ENCODE measurements at places on chromosomes 11 and 22.

- no peak for DNase-seq
Observed at GRCh38 chr11:57303280-57303989, 21.3 kb downstream of the TNKS1BP1 start.

DNA sequence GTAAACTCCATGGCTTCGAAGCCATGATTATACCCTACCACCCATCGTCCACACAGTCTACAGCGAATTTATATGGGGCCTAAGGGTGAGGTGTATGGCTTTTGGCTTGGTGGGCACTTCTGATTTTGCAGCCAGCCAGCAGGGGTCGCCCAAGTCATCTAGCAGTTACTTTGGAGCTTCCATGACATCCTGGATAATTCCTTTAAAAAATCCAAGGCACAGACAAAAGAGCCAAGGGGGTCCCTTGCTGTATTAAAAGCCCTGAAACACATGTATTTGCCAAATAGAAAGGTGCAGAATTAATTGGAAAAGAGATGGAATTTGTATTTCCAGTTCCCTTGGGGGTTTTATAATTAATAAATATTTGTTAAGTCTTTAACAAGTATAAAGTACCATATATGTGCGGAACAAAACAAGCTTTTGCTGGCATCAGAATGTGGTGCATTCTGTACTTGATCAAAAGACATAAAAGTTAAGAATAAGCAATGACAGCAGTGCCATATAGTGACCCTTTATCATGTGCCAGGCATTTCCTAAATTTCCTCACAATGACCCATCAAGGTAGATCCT is 132.8 kb upstream of the PITPNB start:
- DNase-seq = peak; percentile 65

DNA sequence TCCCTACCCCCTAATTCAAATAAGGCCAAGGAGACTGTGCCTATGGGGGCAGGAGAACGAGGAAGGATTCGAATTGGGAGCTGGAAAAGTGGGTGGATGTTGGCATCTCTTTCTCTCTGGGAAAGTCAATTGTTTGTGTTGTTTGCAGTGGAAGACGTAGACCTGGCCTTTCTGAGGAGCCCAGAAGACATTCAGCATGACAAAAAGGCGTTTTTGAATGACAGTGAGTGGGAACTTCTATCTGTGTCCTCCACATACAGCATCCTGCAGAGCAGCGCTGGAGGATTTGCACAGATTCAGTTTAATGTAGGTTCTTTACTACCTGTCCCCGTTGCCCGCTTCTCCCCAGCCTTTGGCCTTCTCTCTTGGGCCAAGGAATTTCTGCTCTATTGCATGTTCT is 28.2 kb downstream of the HTR3B start:
- no peak for DNase-seq

DNA sequence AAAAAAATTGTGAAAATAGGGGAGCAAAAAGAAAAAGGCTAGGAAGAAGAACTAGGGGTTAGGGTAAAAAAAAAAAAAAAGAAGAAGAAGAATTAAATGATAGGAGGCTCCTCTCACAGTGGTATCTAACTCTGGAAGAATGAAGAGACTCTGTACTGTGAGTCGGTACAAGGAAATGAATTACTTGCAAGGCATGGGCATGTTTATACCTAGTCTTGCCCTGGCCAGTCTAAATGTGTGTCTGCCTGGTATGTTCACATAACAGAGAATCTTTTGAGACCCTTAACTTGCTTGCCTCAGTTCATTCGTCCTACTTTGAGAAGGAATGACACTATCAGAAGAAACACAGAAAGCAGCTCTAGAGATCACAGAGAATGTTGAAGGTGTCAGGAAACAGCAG is 159.6 kb downstream of the SWAP70 start:
- DNase-seq = no peak

- no peak for DNase-seq
Observed at GRCh38 chr22:32023251-32023827, 19.7 kb upstream of the SLC5A1 start.

DNA sequence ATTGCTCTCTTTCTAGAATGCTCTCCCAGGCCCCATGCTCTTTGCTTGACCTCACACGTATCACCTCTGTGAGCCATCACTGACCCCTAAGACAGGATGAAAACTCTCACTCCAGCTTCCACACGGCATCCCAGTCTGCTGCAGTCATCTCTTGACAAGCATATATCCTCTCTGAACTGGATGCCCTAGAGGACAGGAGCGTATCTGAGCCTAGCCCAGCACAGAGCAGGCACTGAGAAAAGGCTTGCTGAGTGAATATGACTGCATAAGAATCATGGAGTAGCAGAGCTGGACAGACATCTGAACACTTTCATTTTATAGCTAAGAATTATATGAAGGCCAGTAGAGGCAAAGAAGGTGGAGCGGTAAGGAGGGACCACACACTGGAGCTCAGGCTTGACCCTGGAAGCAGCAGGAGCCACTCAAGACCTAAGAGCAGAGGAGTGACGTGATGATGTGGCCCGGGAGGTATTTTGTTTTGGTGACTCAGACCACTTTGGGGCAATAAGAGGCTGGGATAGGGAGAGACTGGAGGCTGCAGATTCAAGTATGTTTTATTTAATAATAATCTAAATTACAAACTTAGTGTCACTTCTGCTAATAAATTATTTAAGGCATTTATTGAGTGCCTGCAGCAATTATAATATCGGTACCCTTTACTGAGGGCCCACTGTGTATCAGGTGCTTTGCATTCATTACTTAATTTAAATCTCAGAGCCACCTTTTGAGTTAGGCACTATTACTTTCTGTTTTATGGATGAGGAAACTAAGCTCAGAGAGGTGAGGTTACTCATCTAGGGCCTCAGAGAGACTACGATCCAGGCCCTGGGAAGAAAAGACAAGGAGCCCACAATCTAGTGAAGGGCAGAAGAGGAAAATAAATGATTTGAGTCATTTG is 42.6 kb downstream of the MAP6 start:
- peak; percentile 90 for DNase-seq

Measured in fibroblast of mammary gland (primary cell).